ENCODE measurements at places on chromosomes 1 and 21. TPM values are rescaled to one million over a fixed set of nuclear protein-coding genes. Genes with fewer than 3 reads are reported as not detected.
A peak's percentile ranks its signal among the peaks of the same experiment; 100 is the strongest.

GRCh38 chr21:28856588-28857250 lies 136.0 kb downstream of the LTN1 start:
- peak; percentile 39 for DNase-seq

- DNase-seq: peak; percentile 65
Observed at GRCh38 chr1:180213401-180214170, 16.5 kb upstream of the LHX4 start.

DNA sequence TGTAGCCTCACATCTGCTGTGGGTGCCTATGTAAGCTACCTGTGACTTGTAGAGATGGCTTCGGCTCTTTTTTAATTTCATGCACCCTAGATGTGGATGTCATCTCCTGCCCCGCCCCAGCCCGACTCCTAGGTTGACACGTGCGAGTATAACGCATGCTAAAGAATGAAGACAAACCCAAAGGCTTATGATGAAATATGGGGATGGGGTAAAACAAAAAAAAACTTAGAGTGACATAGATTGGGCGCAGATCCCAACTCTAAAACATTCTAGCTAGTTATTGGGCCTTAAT lies 613 bp upstream of the ERO1B start:
- no peak for DNase-seq

GRCh38 chr1:182615468-182616129 lies 11.4 kb upstream of the RGS16 start:
- DNase-seq: peak; percentile 31

GRCh38 chr1:158037866-158038359 lies 44.5 kb downstream of the KIRREL1 start:
- no peak for DNase-seq

DNA sequence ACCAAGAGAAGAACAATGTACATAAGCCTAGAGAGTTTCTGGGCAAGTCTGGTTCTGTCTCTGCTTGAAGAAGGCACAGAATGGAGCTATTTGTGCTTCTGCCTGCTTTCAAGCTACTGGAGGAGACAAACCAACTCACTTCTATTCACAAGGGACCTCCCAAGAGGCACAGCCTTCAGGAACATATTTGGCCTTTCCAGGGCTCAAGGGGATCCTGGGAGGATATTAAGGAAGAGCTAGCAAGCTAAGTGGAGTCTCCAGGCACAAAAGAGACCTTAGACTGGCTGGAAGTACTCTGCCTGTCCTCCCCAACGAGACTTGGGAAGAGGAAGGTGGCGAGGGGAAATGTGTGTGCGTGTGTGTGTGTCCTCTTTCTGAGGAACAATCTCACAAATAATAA lies at the start of gene OR6Y1:
TSS of gene OR6Y1 (minus strand) at position 54 of the 400 bp plus-strand sequence. CDS start 6,300 bp downstream, outside the sequence.
- DNase-seq: no peak

DNA sequence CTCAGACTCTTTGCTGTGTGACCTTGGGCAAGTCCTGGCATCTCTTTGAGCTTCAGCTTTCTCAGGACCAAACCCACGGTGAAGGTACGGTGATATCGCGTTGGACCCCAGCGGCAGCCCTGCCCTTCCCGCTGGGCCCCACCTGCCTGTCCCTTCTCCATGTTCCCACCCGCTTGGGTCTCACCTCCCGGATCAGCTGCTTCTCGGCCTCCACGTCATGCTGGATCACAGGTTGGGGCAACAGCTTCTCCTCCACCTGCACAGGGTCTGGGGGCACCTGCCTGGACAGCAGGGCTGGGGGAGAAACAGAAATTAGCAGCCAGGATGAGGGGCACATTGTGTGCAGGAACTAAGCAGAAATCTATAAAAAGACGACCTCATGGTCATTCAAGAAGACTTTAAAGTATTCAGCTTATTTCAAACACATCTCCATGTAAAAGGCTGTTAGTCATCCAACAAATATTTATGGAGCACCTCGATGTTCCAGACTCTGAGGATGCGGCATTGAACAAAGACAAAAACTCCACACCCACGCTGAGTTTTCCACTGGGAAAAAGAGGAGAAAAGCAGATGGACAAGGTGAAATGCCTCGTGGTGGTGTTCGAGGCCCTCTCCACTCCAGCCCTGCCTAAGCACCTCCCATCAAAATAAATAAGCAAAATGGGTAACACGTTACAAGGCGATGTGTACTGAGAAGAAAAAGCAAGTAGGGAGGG lies 19.5 kb downstream of the KIF17 start:
- no peak for DNase-seq

DNA sequence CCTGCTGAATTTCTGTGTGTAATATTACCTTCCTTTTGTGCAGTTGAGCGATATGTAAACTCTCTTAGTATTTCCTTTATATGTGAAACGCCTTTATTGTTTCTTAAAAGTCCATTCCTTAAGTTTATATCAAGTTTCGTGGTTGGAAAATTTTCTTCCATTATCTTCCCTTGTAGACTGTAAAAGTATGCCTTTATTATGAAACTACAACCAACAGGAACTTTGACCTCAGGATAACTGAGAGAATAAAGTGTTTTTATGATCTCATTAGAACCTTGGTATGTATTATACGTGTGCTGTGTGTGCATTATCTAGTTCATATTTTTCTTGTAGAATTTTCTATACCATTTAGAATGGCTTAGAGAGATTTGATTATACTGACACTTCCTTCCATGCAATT lies 3.1 kb upstream of the CDC14A start:
- DNase-seq: no peak

DNA sequence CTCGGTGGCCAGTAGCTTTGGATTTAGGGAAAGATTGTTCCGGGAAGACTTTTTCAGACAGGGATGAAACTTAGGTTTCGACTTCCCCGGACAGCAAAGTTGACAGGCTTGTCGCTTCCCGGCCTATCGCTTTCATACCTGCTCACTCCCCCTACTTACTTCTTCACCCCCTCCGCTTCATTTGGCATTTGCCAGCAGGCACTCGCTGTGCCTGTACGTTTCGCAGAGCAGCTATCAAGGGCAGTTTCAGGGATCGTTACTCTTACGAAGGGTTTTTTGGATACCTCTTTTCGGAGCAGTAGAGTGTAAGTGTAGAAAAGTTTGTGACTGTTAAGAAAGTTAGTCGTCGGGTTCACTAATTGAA lies 393 bp downstream of the BLZF1 start:
- DNase-seq: no peak

DNA sequence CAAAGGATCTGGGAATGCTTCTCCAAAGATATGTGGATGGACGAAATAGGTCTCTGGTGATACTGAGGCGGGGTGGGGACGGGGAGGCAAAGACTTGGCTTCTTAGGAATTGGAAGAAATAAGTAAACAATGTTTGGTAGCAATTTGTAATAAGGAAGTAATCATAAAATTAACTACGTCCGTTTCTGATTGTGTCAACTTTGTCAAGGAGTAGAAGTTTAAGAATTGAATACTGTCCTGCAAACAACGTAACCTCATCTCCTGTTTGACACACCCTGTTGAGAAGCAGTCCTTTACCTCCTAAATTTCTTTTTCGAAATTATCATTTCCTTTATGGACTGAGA lies 471 bp downstream of the POLR3C start:
- no peak for DNase-seq

DNA sequence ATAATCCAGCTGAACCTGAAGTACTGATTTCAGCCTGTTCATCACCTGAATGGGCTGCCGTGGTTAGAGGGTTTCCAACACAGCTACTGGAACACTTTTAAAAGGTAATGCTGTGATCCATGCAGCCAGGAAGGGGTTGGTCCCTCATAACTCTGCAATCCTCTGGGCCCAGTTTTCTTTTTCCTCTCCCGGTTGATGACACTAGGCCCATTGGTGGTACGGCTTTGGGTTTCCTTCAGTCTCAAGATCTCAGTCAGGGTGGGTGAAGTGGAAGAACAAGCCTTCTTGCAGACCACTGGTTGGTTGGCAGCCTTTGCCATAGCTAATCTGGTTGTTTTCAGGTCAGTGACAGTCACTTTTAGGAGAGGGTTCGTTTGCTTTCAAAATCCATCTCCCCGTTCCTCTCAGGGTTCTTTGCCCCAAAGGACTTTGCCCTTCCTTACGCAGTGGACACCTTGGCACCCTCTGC lies 502 bp upstream of the SLC35A3 start:
- DNase-seq: no peak

- DNase-seq: no peak
Observed at GRCh38 chr1:71660411-71660810, 579.6 kb upstream of the ZRANB2 start.

DNA sequence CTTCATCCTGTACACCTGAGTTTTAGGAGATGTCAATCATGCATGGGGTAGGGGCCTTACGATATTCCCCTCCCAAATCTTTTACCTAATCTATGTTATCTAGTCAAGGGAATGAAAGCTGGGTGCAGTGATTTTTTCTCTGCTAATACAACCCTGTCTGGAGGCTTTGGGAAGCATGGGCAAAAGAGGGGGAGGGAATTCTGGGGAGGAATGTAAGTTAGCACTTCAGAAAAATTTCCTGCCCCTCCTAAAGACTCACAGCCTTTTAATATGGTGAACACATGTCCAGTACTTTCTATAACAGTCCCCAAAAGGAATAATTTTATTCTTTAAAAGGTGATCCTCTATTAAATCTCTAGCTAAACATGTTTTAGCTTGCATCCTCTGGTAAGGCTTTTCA lies 25.6 kb upstream of the PRELP start:
- no peak for DNase-seq

DNA sequence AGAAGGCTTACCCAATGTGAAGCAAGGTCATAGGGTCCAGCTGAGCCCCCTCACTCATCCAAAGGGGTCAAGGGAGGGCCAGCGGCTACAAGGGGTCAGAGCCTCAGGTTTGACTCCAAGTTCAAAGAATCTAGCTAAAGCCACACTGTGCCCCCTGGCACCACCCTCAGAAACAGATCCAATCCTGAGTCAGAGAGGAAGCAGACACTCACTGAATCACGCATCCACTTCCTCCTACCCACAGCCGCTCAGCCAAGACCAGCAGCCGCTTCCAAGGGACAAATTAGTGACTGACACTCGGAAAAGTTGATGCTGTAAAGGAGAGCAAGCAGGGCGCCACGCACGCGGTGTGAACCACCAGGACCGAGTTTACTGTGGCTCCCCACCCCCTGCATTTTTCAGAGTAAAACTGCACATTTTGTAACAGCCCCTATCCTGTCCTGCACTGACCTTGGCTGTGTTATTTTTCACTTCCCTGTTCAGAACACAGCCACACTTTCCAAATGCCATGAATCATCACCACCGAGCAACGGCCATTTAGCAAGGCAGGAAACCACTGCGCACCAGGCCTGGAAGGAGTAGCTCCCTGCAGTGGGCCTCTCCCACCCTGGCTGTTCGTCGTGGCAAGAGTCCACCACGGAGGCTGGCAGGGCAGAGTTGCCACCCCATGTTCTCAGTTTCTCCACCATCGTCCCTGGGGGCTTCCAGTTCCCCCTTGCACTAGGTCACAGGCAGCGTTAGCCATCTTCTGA lies 147.8 kb downstream of the TOMM20 start:
- DNase-seq: no peak

DNA sequence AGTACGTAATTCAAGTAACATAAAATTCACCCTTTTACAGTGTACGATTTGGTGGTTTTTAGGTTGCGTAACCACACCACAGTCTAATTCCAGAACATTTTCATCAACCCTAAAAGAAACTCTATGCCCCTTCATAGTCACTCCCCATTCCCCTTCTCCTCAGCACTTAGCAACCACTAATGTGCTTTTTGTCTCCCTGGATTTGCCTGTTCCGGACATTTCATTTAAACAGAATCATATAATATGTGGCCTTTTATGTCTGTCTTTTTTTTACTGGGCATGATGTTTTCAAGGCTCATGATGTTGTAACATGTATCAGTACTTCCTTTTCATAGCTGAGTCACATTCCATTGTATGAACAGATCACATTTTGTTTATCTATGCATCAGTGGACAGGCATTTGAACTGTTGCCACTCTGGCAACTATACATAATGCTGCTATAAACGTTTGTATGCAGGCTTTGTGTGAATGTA lies 20.8 kb downstream of the OBSCN start:
- no peak for DNase-seq

- peak; percentile 89 for DNase-seq
Observed at GRCh38 chr1:40315239-40315794, 1.8 kb downstream of the COL9A2 start.

DNA sequence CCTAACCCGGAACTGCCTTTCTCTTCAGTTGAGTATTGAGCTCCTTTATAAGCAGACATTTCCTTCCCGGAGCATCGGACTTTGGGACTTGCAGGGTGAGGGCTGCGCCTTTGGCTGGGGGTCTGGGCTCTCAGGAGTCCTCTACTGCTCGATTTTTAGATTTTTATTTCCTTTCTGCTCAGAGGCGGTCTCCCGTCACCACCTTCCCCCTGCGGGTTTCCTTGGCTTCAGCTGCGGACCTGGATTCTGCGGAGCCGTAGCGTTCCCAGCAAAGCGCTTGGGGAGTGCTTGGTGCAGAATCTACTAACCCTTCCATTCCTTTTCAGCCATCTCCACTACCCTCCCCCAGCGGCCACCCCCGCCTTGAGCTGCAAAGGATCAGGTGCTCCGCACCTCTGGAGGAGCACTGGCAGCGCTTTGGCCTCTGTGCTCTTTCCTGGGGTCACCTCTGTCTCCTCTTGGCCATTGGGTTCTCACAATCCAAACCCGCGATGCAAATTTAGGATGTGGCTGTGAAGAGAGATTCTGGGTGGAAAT lies 3.7 kb downstream of the OLIG2 start:
- DNase-seq: peak; percentile 44

DNA sequence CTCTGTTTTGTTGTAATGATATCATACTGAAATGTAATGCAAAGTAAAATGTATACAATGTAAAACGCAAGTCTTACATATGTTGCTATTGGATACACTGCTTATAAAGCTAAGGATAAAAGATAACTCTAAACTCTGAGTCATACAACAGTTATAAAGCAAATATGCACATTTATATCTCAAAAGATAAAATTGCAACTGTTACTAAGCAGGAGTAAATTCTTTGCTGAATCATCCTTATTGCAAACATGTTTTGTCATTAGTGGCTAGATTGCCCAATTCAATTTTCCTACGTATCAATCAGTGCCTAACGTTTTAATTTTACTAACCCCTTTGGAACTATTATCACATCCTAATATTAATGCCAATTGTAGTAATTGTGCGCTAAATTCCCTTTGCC lies 762.9 kb downstream of the LTN1 start:
- no peak for DNase-seq

DNA sequence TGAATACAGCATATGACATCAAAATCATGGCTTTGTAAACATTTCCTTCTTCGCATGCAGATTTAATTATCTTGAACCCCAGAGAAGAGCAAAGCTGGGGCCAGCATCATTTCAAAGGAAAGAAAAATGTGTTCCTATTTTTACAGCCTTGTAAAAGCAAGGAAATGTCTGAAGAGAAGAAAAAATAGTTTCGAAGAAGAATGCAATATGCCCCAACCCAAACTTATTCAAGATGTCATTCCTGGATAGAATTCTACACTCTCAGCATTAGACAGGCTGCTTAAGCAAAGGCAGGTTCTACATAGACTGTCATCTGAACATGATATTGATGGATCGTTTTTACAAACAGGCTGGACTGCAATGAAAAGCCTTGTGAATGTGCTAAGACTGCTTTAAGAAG lies 900.8 kb downstream of the TTLL7 start:
- no peak for DNase-seq

B3GALT5 gene
- 32.4 TPM for total RNA-seq

BROX gene
- 27.9 TPM for total RNA-seq

ENAH gene
- total RNA-seq: 229 TPM

NR1I3 gene
- not detected for total RNA-seq

RHEX gene
- not detected for total RNA-seq

BNIPL gene
- total RNA-seq: 3.8 TPM

LCA5L gene
- total RNA-seq: 0.64 TPM

LRRC53 gene
- not detected for total RNA-seq

Data from WTC11 (cell line).